ENCODE measurements at places on chromosomes 13 and 19. TPM values are rescaled to one million over a fixed set of nuclear protein-coding genes. Genes with fewer than 3 reads are reported as not detected.
A peak's percentile ranks its signal among the peaks of the same experiment; 100 is the strongest.

GRCh38 chr13:23817830-23818229, 71.4 kb downstream of the MIPEP start:
- H3K4me1 ChIP-seq = peaks cover under 1% of the 10 kb centered on the region
- no peaks in the 10 kb centered on the region for H3K36me3 ChIP-seq
- H3K4me3 ChIP-seq = no peak overlapping the region
- H3K27me3 ChIP-seq = no peaks in the 10 kb centered on the region
- no peak overlapping the region for H3K27ac ChIP-seq
- DNase-seq = no peak

DNA sequence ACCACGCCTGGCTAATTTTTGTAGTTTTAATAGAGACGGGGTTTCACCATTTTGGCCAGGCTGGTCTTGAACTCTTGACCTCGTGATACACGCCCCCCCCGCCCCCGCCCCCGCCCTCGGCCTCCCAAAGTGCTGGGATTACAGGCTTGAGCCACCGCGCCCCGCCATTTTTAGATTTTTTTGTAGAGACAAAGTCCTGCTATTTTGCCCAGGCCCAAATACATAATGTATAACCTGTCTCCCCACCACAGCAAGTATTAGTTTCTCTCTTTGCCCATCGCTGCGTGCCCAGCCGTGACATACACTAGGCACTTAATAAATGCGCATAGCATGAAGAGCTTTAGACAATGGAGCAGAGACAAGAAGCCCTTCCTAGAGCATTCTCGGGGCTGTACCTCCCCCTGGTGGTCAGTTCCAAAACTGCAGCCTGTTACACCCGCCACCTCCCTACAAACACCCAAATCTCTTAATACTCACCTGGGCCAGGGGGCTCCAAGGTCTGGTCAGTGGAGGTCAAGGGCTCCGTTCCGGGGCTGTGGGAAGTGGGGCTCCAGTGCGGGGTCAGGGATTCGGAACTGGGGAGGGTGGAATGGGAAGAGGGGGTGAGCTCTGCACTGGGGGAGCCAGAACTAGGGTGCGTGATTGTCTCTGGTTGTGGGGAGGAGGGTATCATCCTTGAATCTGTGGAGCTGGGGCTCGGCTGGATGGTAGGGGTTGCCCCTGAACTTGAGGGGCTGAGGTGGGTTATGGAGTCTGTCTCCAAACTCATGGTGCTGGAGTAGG, 22.5 kb downstream of the IQCN start:
- H3K36me3 ChIP-seq = no peaks in the 10 kb centered on the region
- peak; percentile 79 for DNase-seq
- H3K4me1 ChIP-seq = no peaks in the 10 kb centered on the region
- H3K27me3 ChIP-seq = no peaks in the 10 kb centered on the region

- no peaks in the 10 kb centered on the region for H3K27me3 ChIP-seq
- no peaks in the 10 kb centered on the region for H3K4me1 ChIP-seq
- no peak overlapping the region for H3K4me3 ChIP-seq
- H3K36me3 ChIP-seq = no peaks in the 10 kb centered on the region
Observed at GRCh38 chr13:46303742-46304385, 83.2 kb downstream of the RUBCNL start.

GRCh38 chr13:41130356-41130755, 2.2 kb downstream of the KBTBD6 start:
- peaks cover 15% of the 10 kb centered on the region for H3K4me1 ChIP-seq
- no peaks in the 10 kb centered on the region for H3K27me3 ChIP-seq
- no peak for DNase-seq

GRCh38 chr13:59472134-59472533, 691.6 kb downstream of the DIAPH3 start:
- DNase-seq = no peak
- no peak overlapping the region for H3K4me3 ChIP-seq
- no peaks in the 10 kb centered on the region for H3K27me3 ChIP-seq
- H3K27ac ChIP-seq = no peak overlapping the region

Gene POU2F2
- 0.98 TPM for total RNA-seq

DNA sequence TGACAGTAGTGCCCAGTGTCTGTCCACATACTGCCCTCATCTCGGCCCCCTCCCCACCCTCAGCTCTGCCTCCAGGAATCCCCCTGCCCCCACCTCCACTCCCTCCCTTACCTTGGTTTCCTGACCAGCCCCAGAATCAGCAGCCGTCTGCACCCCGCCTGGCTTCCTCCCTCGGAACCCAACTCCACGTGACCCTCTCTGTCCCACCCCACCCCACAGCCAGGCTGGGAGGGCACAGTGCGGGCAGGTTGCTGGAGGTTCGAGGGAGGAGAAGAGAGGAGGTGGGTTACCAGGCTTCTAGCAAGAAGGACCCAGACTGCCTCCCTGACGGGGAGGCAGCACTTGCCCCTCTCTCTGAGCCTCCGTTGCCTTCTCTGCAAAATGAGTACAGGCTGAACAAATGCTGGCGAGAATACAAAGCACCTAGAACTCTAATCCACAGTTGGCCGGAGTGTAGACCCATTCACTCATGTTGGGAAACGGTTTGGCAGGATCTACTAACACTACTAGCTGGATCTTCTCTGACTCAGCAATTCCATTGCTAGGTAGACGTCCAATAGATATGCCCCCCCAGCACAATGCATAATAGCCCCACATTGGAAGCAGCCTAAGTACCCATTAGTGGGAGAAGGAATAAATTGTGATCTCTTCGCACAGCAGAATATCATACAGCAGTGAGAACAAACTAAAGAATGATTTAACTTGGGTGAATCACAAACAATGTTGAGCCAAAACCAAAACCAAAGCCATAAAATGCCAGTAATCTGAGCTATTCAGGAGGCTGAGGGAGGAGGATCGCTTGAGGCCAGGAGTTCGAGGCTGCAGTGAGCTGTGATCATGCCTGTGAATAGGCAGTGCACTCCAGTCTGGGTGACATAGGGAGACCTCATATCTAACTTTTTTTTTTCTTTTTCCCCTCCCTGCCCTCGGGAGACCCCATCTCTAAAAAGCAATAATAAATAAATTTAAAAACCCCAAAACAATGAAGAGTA, at the start of gene RASAL3:
Gene RASAL3, minus strand, starts transcription at position 151 of the 992 bp plus-strand sequence. CDS start 186 bp downstream, outside the sequence.
- no peak within 1 kb of the TSS for H3K4me3 ChIP-seq
- H3K4me1 ChIP-seq = no peaks in the 10 kb centered on the region
- H3K27ac ChIP-seq = no peak within 1 kb of the TSS

- no peak for DNase-seq
- H3K4me3 ChIP-seq = no peak overlapping the region
- H3K36me3 ChIP-seq = no peaks in the 10 kb centered on the region
- H3K27ac ChIP-seq = no peak overlapping the region
- H3K27me3 ChIP-seq = no peaks in the 10 kb centered on the region
Observed at GRCh38 chr13:61684976-61685681, 269.5 kb upstream of the PCDH20 start.

GRCh38 chr13:97539651-97540610, 106.0 kb downstream of the RAP2A start:
- no peak overlapping the region for H3K4me3 ChIP-seq
- no peaks in the 10 kb centered on the region for H3K4me1 ChIP-seq
- no peaks in the 10 kb centered on the region for H3K27me3 ChIP-seq
- no peak overlapping the region for H3K27ac ChIP-seq
- DNase-seq = no peak

GRCh38 chr19:42272535-42272897, 3.5 kb downstream of the CIC start:
- no peaks in the 10 kb centered on the region for H3K36me3 ChIP-seq
- H3K4me1 ChIP-seq = peaks cover 9% of the 10 kb centered on the region
- no peak overlapping the region for H3K4me3 ChIP-seq
- DNase-seq = no peak

GRCh38 chr13:60538566-60538965, 141.5 kb downstream of the TDRD3 start:
- H3K4me3 ChIP-seq = no peak overlapping the region
- no peak overlapping the region for H3K27ac ChIP-seq
- no peaks in the 10 kb centered on the region for H3K36me3 ChIP-seq
- H3K27me3 ChIP-seq = no peaks in the 10 kb centered on the region
- H3K4me1 ChIP-seq = no peaks in the 10 kb centered on the region

GRCh38 chr19:18252370-18252717, 21.9 kb downstream of the IQCN start:
- H3K4me1 ChIP-seq = no peaks in the 10 kb centered on the region
- DNase-seq = no peak

- H3K4me3 ChIP-seq = no peak overlapping the region
- no peak for DNase-seq
- peaks cover 20% of the 10 kb centered on the region for H3K4me1 ChIP-seq
- no peaks in the 10 kb centered on the region for H3K27me3 ChIP-seq
- H3K36me3 ChIP-seq = no peaks in the 10 kb centered on the region
Observed at GRCh38 chr13:27631156-27631555, 9.5 kb downstream of the POLR1D start.

DNA sequence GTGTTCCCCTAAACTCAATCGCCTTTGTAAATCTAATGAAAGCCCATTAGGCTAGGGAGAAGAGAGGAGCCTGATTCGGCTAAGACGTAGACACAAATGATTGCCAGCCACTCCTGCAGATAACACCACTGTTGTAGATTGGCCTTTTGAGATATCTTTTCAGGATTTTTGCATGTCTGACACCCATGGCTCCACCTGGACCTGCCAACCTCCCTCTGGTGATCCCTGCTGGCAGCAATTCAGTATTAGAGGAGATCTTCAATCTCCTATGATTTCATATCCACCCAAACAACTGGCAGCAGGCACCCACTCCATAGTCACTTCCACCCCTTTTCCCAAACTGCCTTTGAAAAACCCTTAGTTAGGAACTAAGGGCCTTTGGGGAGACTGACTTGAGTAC, 191.9 kb upstream of the UBL3 start:
- no peak overlapping the region for H3K4me3 ChIP-seq
- no peak for DNase-seq
- H3K27me3 ChIP-seq = no peaks in the 10 kb centered on the region
- H3K27ac ChIP-seq = no peak overlapping the region
- no peaks in the 10 kb centered on the region for H3K4me1 ChIP-seq

DNA sequence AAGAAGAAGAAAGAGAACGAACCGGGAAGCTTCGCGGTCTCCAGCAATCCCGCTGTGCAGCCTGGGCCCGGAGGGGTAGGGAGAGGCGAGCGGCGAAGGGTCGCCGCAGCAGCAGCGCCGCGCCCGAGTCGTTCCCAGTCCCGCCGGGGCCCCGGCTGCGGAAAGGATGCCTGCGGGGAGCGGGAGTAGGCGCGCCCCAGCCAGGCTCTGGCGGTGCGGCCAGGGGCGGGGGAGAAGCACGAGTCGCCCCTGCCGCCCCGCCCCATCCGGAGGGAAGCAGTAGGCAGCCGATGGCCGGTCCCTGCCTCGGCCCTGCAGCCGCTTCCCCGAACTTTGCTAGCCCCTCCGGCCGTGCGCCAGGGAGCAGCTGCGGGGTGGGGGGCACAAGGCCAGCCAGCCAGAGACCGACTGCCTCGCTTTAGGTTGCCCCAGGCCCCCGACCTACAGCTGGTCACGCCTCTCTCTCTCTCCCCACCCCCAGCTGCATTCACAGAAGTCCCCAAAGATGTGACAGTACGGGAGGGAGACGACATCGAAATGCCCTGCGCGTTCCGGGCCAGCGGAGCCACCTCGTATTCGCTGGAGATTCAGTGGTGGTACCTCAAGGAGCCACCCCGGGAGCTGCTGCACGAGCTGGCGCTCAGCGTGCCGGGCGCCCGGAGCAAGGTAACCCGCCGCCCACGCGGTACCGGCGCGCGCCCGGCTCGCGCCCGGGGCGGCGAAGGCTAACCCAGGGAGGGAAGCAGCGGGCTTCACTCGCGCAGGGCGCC, 1.1 kb downstream of the VSTM2B start:
- no peak overlapping the region for H3K27ac ChIP-seq
- H3K4me1 ChIP-seq = no peaks in the 10 kb centered on the region
- no peak overlapping the region for H3K4me3 ChIP-seq
- no peaks in the 10 kb centered on the region for H3K36me3 ChIP-seq
- no peak for DNase-seq

DNA sequence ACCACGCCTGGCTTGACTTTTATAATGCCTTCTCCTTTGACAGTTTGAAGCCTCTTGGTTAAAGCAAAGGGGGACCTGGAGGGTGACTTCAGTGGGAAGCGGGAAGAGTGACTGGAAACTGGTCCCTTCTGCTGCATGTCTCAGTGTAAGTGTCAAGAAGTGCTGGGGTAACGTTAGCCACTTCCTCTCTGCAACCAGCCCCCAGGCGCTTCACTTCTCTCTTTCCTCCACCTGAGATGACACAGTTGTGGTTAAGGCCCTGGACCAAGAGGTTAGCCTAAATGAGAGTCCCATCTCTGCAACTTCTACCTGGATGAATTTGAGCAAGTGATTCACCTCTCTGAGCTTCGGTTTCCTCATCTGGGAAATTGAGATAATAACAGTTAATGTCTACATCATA, 16.3 kb downstream of the LEUTX start:
- no peaks in the 10 kb centered on the region for H3K36me3 ChIP-seq
- no peaks in the 10 kb centered on the region for H3K4me1 ChIP-seq
- no peak for DNase-seq
- H3K27me3 ChIP-seq = no peaks in the 10 kb centered on the region
- no peak overlapping the region for H3K4me3 ChIP-seq

DNA sequence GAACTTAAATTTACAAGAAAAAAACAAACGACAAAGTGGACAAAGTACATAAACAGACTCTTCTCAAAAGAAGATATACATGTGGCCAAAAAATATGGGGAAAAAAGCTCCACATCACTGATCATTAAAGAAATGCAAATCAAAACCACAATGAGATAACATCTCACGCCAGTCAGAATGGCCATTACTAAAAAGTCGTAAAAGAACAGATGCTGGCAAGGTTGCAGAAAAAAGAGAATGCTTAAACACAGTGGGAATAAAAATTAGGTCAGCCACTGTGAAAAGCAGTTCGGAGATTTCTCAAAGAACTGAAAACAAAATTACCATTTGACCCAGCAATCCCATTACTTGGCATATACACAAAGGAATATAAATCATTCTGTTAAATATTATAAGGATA, 132.7 kb downstream of the UGGT2 start:
- no peaks in the 10 kb centered on the region for H3K27me3 ChIP-seq
- no peaks in the 10 kb centered on the region for H3K4me1 ChIP-seq
- no peak overlapping the region for H3K4me3 ChIP-seq

Gene ZNF497
- 1.3 TPM for total RNA-seq

Gene LIM2
- total RNA-seq = not detected

DNA sequence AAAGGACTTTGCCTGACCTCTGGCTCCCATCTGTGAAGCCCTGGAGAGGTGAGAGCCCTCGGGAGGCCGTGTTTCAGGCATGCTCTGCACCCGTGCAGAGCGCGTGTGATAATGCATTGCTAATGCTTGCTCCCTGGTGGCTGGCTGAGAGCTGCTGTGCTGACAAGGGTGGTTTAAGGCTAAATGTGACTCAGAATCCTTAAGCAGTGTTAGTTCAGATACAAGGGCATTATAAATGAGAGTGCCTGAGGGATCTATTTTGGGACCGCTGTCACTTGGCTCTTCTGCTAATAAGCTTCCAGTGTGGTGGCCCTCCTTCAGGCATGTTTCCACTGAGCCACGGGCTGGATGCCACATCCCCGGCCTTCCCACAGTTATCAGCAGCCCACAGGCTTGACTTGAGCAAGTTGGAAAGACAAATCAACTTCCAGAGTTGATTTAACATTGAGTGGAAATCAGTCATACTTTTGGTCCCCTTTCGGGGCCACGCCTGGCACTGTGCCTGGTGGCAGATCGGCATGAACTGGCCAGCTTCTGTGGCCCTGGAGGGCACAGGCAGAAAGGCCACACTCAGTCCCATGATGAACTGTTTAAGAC, 17.0 kb downstream of the ALOX5AP start:
- H3K27me3 ChIP-seq = no peaks in the 10 kb centered on the region
- H3K4me1 ChIP-seq = no peaks in the 10 kb centered on the region
- no peak for DNase-seq
- no peak overlapping the region for H3K4me3 ChIP-seq
- no peak overlapping the region for H3K27ac ChIP-seq
